Activated naive CD8-positive, alpha-beta T cell treated with anti-CD3 and anti-CD28 coated beads, Interleukin-2, amount 50 U/mL, for 16 hours (primary cell): ENCODE measurements at places on chromosomes 5 and 9.

DNA sequence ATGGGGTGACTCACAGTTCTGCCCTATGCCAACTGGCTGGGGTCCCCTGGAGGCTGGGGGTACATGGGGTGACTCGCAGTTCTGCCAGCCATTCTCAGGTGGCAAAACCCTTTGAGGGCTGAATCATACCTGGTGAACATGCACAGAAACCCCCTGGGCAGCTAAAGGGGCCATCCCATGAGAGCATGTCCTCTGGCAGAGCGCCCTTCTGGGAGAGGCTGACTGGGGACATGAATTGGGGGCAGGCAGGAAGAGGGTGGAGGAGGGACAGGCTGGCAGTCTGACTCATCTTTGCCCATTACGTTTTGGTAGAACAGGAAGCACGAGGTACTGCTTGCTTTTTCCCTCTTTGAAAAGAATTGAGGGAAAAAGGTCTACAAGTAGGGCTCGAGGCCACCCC is 16.7 kb downstream of the TRAF1 start:
- DNase-seq = no peak

DNA sequence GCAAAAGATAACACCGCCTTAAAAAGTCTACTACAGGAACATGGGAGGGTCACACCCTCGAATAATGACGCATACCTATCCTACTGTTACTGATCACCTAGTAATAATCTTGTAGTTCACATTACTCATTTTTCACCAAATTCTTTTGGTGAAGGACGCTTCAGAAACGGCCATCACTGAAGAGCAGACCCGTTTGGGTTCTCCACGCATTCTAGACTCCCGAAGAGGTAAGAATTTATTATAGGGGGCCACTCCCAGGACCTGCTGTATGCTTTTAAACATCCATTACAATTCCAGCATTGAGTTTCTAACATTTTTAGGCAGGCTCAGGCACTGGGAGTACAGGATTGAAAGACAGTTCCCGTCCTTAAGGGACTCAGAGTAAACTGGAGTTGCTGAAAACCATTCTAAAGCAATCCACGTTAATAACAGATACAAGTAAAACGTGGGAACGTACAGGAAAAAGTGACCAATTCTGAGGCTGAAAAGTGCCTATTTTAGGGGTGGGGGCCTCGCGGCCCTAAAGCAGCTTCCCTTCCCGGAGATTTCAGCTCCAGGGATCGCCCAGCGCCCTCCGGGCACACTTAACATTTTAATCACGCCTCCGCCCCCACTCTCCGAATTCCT is at the start of gene FER:
FER (plus strand) TSS at position 124 of the 627 bp plus-strand sequence. CDS start 50,286 bp downstream, outside the sequence.
- DNase-seq = no peak

DNA sequence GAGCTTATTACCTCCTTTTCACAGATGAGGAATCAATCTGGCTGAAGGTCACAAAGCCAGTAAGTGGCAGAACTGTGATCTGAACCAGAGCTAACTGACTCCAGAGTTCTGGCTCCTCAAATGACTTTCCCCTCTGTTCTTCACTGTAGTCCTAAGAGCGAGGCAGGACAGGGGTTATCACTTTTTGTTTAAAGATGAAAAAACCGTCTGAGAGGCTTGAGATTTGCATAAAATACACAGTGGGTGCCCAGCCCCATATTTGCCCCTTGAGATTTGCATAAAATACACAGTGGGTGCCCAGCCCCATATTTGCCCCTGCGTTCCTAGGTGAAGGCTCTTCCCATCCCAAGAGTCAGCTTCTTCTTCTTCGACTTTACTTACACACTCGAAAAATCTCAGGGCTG is 667 bp downstream of the FBXO10 start:
- no peak for DNase-seq

- DNase-seq = no peak
Measured at GRCh38 chr5:90334741-90335140, 74.8 kb downstream of the CETN3 start.

- DNase-seq = no peak
Measured at GRCh38 chr5:96752341-96753016, 55.3 kb downstream of the ERAP1 start.

GRCh38 chr9:115118879-115119218 is 892 bp upstream of the TNC start:
- DNase-seq = no peak

GRCh38 chr9:134299068-134299467 is 27.2 kb upstream of the RXRA start:
- no peak for DNase-seq

DNA sequence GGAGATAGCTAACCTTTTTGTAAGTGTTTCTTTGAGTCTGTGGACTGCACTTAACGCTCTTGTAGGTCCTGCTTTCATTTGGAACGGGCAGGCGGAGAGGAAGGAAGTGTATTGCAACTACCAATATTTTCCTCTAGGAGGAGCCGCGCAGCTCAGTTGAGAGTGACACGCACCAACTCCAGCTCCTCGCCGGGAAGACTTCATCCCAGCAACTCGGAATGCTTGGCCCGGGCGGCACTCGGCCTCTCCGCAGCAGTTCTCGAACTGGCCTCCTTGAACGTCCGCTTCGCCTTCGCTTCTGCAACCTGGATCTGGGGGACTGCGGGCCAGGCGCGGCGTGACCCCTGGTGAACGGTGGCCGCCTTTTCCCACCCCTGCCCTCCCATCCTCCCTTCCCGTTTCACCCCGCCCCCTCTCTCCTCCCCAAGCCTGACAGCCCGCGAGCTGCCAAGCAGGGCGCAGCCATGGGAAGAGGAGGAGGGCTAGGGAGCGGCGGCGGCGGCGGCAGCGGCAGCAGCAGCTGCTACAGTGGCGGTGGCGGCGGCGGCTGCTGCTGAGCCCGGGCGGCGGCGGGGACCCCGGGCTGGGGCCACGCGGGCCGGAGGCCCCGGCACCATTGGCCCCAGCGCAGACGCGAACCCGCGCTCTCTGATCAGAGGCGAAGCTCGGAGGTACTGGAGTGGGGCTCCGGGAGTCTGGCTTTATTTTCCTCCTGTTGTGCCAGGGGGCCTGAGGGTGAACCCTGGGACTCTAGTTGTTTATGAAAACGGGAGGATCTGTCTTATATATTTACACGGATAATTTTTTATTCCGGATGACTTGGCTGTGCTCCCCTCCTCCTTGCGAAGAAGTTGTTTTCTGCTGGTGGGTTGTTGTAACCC is at the start of gene GHR:
GHR (plus strand) TSS at position 155 of the 881 bp plus-strand sequence. CDS start 142,436 bp downstream, outside the sequence.
- DNase-seq = no peak

- no peak for DNase-seq
Measured at GRCh38 chr5:111173476-111173875, 50.7 kb upstream of the CAMK4 start.
